ENCODE measurements at places on chromosomes 3 and 15. TPM values are rescaled to one million over a fixed set of nuclear protein-coding genes. Genes with fewer than 3 reads are reported as not detected.
A peak's percentile ranks its signal among the peaks of the same experiment; 100 is the strongest.

GRCh38 chr3:23575697-23576096 is 230.1 kb upstream of the UBE2E1 start:
- no peak overlapping the region for H3K4me3 ChIP-seq
- H3K27ac ChIP-seq = no peak overlapping the region
- no peaks in the 10 kb centered on the region for H3K36me3 ChIP-seq
- H3K4me1 ChIP-seq = no peaks in the 10 kb centered on the region
- no peaks in the 10 kb centered on the region for H3K27me3 ChIP-seq
- no peak for DNase-seq

DNA sequence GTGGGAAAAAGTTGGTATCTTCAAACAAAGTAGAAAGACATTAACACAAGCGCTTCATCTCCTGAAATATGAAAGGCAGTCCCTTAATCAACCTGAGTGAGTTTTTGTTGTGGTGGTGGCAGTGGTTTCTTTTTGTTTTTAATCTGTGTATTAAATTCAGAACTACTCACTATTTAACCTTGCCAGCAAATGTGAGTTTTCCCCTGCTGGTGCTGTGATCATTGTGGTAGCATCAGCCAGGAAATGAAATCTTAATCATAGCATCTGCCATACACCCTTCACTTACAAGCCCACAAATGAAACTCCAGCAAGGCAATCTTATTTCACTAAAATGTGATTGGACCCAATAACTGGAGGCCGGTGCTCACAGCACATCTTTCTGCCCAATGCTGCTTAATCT is 229.7 kb downstream of the SHOX2 start:
- no peaks in the 10 kb centered on the region for H3K36me3 ChIP-seq
- H3K27ac ChIP-seq = no peak overlapping the region
- H3K4me1 ChIP-seq = no peaks in the 10 kb centered on the region
- no peak overlapping the region for H3K4me3 ChIP-seq

- H3K27me3 ChIP-seq = peaks cover 2% of the 10 kb centered on the region
- H3K4me1 ChIP-seq = no peaks in the 10 kb centered on the region
- no peaks in the 10 kb centered on the region for H3K36me3 ChIP-seq
- no peak overlapping the region for H3K27ac ChIP-seq
Measured at GRCh38 chr3:14823393-14823792, 4.6 kb downstream of the FGD5 start.

GRCh38 chr3:33722626-33723370 is 4.7 kb upstream of the CLASP2 start:
- no peak overlapping the region for H3K27ac ChIP-seq
- no peaks in the 10 kb centered on the region for H3K4me1 ChIP-seq
- H3K4me3 ChIP-seq = no peak overlapping the region

GRCh38 chr3:11718637-11719405 is 75.1 kb upstream of the VGLL4 start:
- DNase-seq = peak; percentile 33
- H3K36me3 ChIP-seq = no peaks in the 10 kb centered on the region
- no peaks in the 10 kb centered on the region for H3K27me3 ChIP-seq
- peaks cover 10% of the 10 kb centered on the region for H3K4me1 ChIP-seq
- peak overlapping the region; percentile 93 for H3K27ac ChIP-seq

DNA sequence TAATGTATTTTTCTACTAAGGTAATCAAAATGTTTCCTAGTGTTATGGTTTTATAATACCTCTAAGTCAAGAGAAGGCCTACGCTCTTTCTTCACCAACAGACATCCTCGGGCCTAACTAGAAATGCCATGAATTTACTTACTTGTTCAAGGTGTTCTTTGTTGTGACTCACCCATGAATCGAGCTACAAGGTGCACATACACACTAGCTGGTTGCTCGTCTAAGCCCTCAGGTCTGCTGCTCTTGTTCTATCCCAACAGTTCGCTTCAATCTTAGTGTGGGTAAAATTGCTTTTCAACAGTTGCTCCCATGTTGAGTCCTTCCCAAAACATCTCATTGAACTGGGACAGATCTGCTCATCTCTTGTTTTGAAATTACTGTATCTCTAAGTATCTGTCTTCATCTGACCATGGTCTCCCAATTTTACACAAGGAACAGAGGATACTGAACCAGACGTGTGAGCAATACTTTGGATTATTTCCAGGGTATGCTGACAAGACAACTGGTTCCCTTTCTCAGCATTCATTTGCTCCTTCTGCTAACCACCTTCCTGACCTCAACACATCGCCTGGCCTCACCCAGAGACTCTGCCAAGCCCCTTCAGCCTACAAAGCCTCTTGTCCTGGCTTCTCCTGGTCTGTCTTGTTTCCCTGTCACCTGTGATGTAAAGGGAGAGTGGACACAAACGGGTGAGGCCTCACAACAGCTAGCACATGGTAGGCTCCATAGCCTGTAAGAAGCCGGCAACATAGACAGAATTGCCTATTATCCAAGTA is 84.2 kb downstream of the NEDD4 start:
- H3K4me3 ChIP-seq = no peak overlapping the region
- no peaks in the 10 kb centered on the region for H3K36me3 ChIP-seq
- DNase-seq = no peak
- no peak overlapping the region for H3K27ac ChIP-seq
- no peaks in the 10 kb centered on the region for H3K27me3 ChIP-seq

DNA sequence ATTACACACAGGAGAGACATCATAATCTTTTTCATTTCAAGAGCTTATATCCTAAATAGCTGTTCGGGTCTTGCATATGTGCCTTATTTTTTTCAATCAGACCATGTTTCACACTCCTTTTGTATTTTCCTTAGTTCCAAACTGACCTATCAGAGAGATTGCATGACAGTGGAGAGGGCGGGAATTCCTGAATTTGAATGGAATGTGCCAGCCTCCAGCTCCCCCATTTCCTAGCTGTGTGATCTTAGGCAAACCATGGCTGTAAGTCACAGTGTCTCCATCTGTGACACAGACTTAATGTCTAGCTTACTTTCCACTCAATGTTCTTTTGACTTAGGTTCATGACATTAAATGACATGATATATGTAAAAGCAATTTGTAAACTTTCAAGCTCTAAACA is 62.0 kb upstream of the CSTA start:
- H3K36me3 ChIP-seq = no peaks in the 10 kb centered on the region
- H3K27me3 ChIP-seq = peaks cover 17% of the 10 kb centered on the region
- no peak overlapping the region for H3K4me3 ChIP-seq
- no peak overlapping the region for H3K27ac ChIP-seq
- H3K4me1 ChIP-seq = peaks cover 2% of the 10 kb centered on the region
- no peak for DNase-seq

- H3K36me3 ChIP-seq = no peaks in the 10 kb centered on the region
- no peak for DNase-seq
- H3K27ac ChIP-seq = no peak overlapping the region
- H3K27me3 ChIP-seq = no peaks in the 10 kb centered on the region
- no peak overlapping the region for H3K4me3 ChIP-seq
Measured at GRCh38 chr3:178129109-178129508, 407.1 kb upstream of the KCNMB2 start.

DNA sequence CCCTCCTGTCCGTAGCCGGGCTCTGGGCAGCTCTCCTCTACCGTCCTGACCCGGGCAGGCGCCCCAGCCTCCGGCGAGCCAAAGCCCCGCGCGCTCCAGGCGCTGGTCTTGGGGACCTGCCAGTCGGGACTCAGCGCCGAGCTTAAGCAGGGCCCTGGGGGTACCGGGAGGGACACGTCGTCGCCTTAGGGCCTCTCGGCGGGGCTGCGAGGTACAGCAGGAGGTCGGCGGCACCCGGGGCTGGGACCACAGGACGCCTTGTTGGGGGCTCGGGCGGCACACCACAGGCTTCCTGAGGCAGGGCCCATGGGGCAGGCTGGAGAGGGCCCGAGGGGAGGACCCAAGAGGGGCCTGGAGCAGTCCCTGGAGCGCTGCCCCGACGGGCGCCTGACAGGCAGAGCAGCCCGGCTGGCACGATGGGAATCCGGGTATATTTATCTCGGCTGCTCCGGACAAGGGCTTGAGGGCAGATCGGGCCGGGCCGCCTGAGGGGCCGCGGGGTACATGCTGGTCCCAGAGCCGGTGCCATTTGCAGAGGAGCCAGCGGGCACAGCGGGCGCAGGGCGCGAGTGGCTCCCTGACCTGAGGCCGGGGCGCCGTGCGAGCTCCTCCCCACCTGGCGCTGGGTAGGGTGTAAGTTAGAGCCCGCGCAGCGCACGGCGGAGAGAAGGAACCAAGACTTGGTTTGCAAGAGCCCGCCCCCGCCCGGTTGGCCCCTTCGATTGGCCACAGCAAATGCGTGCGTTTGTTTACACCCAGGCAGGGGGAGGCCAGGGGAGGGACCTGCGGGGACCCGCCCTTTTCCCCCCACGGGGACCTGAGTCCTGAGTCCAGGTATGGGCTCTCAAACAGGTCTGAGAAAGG is 574 bp downstream of the SLC38A3 start:
- H3K27me3 ChIP-seq = peaks cover 53% of the 10 kb centered on the region
- no peaks in the 10 kb centered on the region for H3K4me1 ChIP-seq

DNA sequence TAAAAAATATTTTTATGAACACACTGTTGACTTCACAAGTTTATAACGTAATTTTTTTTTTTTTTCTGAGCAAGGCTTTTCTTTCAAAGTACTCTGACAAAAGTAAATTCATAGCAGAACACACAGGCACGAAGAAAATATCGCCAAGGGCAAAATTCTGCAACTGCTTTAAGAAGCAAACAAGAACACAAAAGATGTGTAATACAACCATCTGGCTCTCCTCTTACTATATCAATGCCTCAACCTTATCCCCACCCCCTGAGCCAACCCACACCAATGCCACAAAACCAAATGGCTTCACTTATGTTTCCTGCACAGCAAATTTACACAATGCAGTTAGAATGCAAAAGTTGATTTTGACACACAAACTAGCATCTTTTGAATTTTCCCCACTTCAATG is 274.2 kb downstream of the FOXP1 start:
- peak overlapping the region; percentile 95 for H3K27ac ChIP-seq
- peak; percentile 75 for DNase-seq
- H3K4me3 ChIP-seq = peak overlapping the region; percentile 88
- H3K36me3 ChIP-seq = peaks cover 10% of the 10 kb centered on the region

GRCh38 chr3:117499189-117499870 is 789.8 kb downstream of the TUSC7 start:
- H3K27ac ChIP-seq = no peak overlapping the region
- H3K27me3 ChIP-seq = no peaks in the 10 kb centered on the region
- DNase-seq = no peak
- H3K36me3 ChIP-seq = no peaks in the 10 kb centered on the region
- no peaks in the 10 kb centered on the region for H3K4me1 ChIP-seq

DNA sequence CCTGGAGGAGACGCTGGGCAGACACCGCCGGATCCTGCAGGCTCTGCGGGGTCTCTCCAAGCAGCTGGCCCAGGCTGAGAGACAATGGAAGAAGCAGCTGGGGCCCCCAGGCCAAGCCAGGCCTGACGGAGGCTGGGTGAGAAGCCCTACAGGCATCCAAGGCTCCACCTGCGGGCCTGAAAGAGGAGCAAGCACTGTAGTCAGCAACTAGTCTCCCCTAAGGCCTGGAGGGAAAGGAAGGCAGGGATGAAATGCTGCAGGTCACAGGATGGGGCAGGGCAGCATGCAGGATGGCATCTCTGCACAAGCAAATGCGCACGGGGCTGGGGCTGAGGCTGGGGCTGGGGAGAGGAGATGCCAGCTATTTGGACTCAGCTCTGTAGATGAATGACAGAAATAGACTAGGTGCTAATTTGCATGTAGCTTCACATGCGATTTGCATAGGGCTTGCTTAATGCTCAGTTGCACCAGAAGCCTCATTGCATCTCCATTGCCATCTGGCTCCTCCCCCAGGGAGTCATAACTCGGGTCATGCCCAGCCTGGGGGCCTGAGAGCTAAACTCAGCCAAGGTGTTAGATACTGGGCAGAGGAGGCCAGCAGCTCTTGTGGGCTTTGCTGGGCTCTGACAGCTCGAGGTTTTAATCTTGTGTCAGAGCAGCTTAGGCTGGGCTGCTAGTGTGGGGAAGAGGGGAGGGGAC is 5.2 kb upstream of the CPLX3 start:
- no peak for DNase-seq
- no peaks in the 10 kb centered on the region for H3K36me3 ChIP-seq
- H3K4me1 ChIP-seq = peaks cover 33% of the 10 kb centered on the region
- H3K4me3 ChIP-seq = no peak overlapping the region

- DNase-seq = no peak
- no peak overlapping the region for H3K4me3 ChIP-seq
- H3K4me1 ChIP-seq = peaks cover 25% of the 10 kb centered on the region
- H3K27me3 ChIP-seq = no peaks in the 10 kb centered on the region
- H3K36me3 ChIP-seq = peaks cover 12% of the 10 kb centered on the region
- H3K27ac ChIP-seq = no peak overlapping the region
Measured at GRCh38 chr3:67557848-67558355, 96.5 kb downstream of the SUCLG2 start.

GRCh38 chr3:156483426-156483825 is 71.5 kb downstream of the SSR3 start:
- no peaks in the 10 kb centered on the region for H3K27me3 ChIP-seq
- H3K27ac ChIP-seq = peak overlapping the region; percentile 52
- H3K4me1 ChIP-seq = peaks cover 43% of the 10 kb centered on the region
- peak overlapping the region; percentile 51 for H3K4me3 ChIP-seq
- H3K36me3 ChIP-seq = no peaks in the 10 kb centered on the region

DNA sequence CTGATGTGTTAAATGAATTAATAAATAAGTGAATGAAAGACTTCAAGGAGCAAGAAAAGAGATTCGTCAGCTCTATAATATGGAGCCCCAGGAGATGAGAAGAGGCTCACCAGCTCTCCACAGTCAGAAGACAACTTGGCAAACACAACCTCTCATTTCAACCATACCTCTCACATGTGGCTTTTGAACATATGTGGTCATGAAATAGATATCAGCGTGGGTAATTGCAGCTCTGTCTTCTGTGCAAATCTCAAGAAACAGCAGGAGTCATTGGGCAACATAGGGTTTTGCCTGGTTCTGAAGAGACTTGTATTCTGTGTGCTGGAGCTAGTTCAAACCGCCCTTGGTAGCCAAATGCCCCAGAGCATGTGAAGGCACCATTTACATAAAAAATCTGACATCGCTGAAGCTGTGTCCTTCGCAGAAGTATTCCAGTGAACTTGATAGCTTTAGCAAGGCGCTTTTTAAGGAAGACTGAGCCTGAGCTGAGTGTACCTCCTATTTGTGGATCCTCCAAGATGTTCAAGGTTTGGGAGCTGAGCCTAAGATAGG is 8.4 kb downstream of the CX3CR1 start:
- DNase-seq = no peak
- no peak overlapping the region for H3K4me3 ChIP-seq
- H3K4me1 ChIP-seq = peaks cover 4% of the 10 kb centered on the region
- H3K36me3 ChIP-seq = no peaks in the 10 kb centered on the region
- H3K27ac ChIP-seq = no peak overlapping the region

DNA sequence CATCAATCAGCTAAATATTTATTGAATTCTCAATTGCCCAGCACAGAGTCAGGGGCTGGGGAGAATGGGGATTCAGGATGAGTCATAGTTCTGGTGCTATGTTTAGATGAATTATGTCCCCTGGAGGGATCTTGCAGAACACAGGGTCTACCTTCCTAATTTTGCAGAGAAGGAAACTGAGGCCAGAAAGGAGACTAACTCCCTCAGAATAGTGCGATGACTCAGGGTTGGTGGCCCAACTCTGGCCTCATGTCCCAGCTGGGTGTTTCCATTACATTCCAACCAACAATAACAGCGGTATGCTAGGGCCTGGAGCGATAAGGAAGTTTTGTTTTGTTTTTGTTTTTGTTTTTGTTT is 270.9 kb downstream of the TLE3 start:
- no peaks in the 10 kb centered on the region for H3K4me1 ChIP-seq
- no peaks in the 10 kb centered on the region for H3K27me3 ChIP-seq
- DNase-seq = no peak
- H3K27ac ChIP-seq = no peak overlapping the region

The CIAO2A gene
- 31.8 TPM for total RNA-seq

The TNNC1 gene
- 7.1 TPM for total RNA-seq

The ADAMTS17 gene
- 2.4 TPM for total RNA-seq

The CHRM5 gene
- not detected for total RNA-seq

The ZNF620 gene
- total RNA-seq = 4.1 TPM

The EEF1AKMT4 gene
- 1.8 TPM for total RNA-seq

The GOLGA8S gene
- 0.44 TPM for total RNA-seq

The TEX264 gene
- 39.7 TPM for total RNA-seq

The RNF111 gene
- 58.2 TPM for total RNA-seq
